ENCODE measurements at places on chromosomes 11 and 22.

DNA sequence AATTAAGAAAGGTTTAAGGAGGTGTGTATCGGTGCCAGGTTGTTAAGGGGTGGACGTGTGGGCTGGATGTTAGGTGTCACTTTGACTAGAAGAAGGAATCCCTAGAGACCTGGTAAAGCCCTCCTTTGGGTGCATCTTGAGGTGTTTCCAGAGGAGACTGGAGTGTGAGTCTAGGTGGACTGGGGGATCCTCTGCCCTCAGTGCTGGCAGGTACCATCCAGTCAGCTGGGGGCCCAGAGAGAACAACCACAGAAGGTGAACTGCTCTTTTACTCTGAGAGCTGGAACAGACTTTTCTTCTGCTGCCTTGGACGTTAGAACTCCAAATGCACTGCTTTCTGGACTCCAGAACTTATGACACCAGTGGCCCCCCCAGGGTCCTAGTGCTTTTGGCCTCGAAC is 44.0 kb downstream of the SPATA19 start:
- DNase-seq, result no peak

DNA sequence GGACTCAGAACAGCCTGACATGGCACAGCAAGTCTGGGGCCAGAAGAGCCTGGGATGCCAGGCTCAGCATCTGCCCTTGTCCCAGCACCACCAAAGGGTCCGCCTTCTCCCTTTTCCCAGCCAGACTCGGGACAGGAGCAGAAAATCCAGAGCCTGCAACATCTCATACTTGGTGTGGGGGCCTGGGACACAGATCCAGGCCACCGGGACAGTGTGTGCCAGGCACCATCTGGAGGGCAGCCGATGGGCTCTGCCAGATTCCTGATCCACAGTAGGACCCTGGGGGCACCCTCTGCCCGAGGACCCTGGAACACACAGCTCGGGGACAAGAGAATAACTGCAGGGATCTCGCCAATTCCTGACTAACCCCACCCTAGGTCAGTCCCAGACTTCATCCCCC is 67.7 kb downstream of the PHF21B start:
- no peak for DNase-seq

DNA sequence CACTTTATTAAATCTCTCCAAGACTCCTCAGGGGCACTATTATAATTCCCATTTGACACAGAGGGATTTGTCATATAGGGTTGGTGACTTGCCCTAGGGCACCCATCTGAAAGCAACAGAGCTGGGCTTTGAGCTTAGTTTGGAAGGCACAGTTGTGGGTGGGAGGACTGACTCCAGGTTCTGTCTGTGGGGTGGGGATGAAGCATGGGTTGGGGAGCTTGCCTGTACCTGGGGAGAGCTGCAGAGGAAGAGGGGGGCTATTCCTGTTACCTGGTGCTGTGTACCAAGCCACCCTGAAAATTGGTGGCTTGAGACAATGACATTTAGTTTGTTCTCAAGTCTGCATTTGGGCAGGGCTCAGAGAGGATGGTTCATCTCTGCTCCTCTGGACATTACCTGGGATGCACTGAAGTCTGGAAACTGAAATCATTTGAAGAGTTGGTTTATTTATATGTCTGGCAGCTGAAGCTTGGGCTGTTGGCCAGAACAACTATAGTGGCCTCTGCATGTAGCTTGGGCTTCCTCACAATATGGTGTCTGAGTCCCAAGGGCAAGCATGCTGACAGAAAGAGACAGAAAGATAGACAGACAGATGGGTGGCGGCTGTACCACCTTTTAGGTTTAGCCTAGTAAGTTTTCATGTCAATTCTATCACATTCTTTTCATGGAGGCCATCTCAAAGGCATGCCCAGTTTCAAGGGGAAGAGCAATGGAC is 44.9 kb downstream of the LRRC32 start:
- DNase-seq, result no peak

GRCh38 chr11:43547889-43548381 is 132.6 kb upstream of the HSD17B12 start:
- no peak for DNase-seq

DNA sequence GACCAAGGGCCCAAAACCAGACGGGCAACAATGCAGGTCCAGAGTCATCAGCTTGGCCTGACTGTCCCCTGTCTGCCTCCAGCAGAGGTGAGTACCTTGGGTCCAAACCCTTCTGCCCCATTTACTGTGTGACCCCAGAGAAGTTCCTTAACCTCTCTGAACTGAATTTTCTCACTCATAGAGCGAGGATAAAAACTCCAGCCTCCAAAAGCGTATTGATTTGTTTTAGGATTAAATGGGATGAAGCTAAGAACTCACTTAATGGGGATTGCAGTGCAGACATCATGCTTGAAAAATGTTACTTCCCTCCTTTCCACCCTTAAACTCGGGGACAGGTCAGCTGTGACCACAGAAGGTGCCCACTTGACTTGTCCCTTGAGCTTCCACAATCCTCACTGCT is 22.6 kb downstream of the IGLL1 start:
- no peak for DNase-seq

DNA sequence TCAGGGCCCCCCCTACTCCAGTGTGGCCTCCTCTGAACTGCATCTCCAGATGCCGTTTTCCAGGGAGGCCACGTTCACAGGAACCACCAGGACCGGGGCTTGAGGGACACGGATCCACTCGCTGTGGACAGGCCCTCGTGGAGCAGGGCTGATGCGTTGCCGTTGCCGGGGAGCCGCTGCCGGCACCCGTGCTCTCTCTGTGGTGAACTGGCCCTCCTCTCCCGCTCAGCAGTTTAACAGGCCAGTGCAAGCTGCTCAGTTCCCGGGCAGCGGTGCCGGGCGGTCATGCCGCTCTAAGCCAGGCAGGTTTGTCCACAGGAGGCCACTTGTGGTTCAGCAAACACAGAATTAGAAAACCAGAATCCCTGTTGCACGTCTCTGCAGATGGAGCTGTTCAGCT is 301.6 kb downstream of the TBC1D22A start:
- no peak for DNase-seq
